Central memory CD8-positive, alpha-beta T cell (primary cell): ENCODE measurements at places on chromosomes 1 and 21.

- H3K36me3 ChIP-seq = peaks cover 23% of the 10 kb centered on the region
- H3K27ac ChIP-seq = no peak overlapping the region
- H3K4me3 ChIP-seq = no peak overlapping the region
- H3K27me3 ChIP-seq = no peaks in the 10 kb centered on the region
- DNase-seq = no peak
Observed at GRCh38 chr1:32063261-32063681, 9.5 kb upstream of the TMEM39B start.

GRCh38 chr1:36497207-36497606 lies 14.5 kb upstream of the CSF3R start:
- H3K36me3 ChIP-seq = no peaks in the 10 kb centered on the region
- H3K27ac ChIP-seq = no peak overlapping the region
- DNase-seq = no peak

GRCh38 chr1:192100686-192101468 lies 57.4 kb upstream of the RGS18 start:
- no peaks in the 10 kb centered on the region for H3K4me1 ChIP-seq
- H3K27ac ChIP-seq = no peak overlapping the region
- DNase-seq = no peak
- H3K27me3 ChIP-seq = no peaks in the 10 kb centered on the region
- no peaks in the 10 kb centered on the region for H3K36me3 ChIP-seq
- H3K4me3 ChIP-seq = no peak overlapping the region

DNA sequence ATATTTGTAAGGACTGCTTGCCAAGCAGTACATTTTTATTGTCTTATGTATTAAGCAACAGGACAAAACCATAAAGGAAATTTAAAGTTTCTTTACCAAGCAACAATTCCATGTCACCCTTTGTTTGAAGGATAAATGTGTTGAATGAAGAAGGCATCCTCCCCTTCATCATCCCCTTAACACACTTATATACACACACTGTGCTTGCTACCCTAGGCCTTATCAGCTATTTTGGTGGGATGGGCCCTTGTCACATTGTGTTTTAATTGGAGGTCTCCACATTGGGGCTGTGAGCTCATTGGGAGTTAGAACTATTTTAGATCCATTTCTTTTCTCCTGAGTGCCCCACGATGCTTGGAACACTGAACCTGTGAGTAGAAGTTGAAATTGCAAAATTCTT lies 1.9 kb downstream of the VANGL1 start:
- H3K27me3 ChIP-seq = peaks cover 3% of the 10 kb centered on the region
- peaks cover 1% of the 10 kb centered on the region for H3K36me3 ChIP-seq
- peaks cover 6% of the 10 kb centered on the region for H3K4me1 ChIP-seq
- DNase-seq = no peak

DNA sequence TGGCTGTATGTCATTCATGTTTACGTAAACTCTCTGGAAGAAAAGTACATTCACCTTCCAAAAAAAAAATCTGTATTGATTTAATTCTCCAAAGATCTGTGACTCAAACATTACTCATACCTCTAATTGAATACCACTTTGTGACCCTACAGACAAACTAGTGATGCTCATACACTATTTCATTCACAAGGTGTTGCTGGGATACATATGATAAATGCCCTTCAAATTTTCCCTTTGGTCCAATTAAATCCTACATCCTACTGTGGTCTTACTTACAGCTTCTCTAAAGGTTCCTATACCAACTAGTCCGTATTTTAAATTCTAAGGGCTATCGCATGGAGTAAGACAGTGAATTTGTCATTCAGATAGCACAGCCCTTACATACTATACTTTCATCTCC lies 26.8 kb upstream of the CADM3 start:
- H3K4me1 ChIP-seq = no peaks in the 10 kb centered on the region
- H3K4me3 ChIP-seq = no peak overlapping the region
- H3K27me3 ChIP-seq = peaks cover 21% of the 10 kb centered on the region
- H3K36me3 ChIP-seq = no peaks in the 10 kb centered on the region
- H3K27ac ChIP-seq = no peak overlapping the region
- DNase-seq = no peak
